ENCODE measurements at places on chromosomes 5 and 9.

DNA sequence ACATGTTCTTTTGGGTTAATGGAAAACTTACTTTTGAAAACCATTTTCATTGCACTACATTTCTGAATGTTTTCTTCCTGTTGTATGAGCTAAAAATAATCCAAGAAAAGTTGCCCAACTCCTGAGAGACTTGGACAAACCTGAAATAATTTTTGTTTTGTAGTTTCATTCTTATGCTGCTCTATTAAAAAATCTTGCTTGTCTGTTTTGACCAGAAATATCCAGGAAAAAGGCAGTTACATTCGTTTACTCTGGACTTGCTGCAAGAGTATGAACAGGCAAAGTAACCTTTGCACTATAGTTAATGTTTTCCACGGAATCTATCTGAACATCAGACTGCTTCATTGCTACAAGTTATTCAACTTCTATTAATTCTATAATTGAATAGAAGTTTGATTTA lies 200.1 kb upstream of the DAB2 start:
- DNase-seq, result peak; percentile 31

DNA sequence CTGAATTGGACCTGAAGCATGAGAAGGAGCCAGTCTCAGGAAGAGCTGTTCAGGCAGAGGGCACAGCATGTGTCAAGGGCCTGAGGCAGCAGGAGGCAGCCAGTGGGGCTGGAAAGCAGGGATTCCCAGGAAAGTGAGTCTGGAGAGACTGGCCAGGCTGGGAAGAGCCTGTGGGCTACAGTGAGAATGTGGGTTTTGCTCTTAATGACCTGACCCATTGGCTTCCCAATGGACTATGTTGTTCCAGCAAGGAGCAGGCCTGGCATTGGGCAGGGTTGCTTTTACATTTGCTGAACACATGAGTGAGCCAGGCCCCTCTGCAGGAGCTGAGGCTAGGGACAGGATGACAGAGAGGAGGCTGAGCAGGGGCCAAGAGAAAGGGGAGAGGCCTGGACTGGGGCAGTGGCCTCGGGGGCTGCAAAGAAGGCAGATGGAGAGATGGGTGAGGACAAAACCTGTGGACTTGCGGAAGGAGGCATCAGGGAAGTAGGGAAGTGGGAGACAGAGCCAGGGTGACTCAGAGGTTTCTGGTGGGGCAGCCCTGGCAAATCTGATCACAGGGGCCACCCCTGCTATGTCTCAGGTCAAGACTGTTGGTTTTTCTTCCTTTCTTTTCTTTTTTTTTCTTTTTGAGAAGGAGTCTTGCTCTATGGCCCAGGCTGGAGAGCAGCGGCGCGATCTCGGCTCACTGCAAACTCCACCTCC lies 65.9 kb upstream of the NEK6 start:
- no peak for DNase-seq

DNA sequence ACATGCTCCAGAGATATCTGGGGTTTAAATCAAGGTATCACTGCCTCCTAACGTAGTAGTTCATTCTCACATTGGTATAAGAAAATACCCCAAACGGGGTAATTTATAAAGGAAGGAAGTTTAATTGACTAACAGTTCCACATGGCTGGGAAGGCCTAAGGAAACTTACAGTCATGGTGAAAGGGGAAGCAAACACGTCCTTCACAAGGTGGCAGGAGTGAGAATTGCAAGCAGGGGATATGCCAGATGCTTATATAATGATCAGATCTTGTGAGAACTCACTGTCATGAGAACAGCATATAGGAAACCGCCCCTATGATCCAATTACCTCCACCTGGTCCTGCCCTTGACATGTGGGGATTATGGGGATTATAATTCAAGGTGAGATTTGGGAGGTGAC lies 1280.2 kb upstream of the C9orf72 start:
- DNase-seq, result no peak

GRCh38 chr5:80187421-80188090 lies 68.3 kb downstream of the SERINC5 start:
- DNase-seq, result no peak

DNA sequence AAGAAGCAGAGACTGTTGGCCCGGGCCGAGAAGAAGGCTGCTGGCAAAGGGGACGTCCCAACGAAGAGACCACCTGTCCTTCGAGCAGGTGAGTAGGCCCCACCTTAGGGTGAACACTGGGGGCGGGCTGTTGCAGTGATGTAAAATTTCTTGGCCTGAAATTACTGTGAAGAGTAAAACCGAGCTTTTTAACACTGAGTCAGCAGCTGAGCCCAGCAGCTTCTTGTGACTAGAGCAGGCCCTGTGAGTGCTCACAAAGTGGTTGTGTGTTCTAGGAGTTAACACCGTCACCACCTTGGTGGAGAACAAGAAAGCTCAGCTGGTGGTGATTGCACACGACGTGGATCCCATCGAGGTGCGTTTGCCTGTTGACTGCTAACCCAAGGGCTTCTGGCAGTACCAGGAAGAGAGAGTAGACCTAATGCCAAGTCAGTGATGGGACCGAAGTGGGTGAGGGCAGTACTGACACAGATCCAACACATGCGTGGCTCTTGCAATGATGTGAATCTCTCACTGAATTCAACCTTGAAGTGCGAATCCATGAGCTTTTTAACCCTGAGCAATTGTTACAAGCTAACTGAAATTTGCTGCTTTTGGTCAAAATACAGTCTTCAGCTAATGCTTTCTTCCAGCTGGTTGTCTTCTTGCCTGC lies 2.1 kb downstream of the RPL7A start:
- DNase-seq, result no peak

DNA sequence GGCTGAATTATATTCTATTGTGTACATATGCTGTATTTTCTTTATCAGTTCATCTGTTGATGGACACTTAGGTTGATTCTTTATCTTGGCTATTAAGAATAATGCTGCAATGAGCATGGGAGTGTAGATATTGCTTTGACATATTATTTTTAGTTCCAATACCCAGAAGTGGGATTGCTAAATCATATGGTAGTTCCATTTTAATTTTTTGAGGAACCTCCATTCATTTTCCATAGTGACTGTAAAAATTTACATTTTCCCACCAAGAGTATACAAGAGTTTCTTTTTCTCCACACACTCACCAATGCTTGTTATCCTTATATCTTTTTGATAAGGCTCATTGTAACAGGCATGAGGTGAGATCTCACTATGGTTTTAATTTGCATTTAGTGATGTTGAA lies 19.4 kb downstream of the JAK2 start:
- DNase-seq, result no peak

DNA sequence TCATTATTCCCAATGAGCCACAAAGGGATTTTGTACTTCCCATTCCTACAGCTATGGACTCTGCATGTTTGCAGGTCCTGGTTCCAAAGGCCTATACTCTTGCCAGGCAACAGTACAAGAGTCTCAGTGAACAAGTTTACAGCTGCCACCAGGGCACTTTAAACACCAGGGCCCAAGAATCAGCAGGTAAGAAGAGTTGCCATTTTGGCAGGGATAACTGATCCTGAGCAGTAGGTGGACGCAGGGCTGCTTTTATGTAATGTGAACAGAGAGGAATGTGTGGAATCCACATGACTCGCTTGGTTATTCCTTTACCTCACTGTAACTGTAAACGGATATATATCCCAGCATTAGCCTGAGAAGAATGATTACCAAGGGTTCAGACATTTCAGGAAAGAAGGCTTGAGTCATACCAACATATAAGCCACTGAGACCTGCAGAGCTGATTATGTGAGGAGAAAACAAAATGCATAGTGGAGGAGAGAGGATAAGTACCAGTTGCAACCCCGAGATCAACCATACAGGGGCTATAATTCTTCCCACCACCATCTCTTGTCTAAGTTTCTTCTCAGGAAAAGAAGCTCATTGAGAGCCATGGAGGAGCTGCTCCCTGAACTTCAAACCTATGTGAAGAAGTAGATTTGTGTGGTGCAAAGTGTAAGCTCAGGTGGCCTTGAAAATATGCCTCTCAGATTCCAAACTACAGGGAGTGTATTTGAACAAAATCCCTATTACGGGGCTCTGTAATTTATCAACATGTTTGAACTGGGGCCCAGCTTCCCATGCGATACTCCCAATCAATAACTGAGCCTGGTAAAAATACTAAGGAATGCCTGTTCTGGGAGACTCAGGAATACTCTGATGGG lies 24.6 kb downstream of the RAPGEF6 start:
- no peak for DNase-seq

GRCh38 chr5:102818345-102818744 lies 63.2 kb downstream of the PAM start:
- no peak for DNase-seq

- peak; percentile 37 for DNase-seq
These were observed 969 bp downstream of the CLK4 start for GRCh38 chr5:178625679-178626483.

DNA sequence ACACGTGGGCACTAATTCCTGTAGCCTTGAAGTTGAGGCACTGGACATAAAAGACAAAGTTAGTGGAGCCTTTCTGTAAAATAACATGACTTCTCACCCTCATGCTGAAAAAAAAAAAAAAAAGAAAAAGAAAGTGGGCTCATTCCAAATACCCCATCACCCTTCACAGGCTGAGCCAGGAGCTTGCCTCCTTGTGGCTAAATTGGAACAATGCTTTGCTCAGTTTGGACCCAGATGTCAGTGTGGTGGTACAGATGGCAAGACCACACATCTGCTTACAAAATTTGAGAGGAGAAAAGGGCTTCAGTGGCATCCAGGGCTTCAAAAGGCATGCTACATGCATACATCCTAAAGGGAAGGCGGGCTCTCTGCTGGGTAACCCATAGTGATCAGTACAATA lies 342.8 kb downstream of the EBF1 start:
- no peak for DNase-seq

DNA sequence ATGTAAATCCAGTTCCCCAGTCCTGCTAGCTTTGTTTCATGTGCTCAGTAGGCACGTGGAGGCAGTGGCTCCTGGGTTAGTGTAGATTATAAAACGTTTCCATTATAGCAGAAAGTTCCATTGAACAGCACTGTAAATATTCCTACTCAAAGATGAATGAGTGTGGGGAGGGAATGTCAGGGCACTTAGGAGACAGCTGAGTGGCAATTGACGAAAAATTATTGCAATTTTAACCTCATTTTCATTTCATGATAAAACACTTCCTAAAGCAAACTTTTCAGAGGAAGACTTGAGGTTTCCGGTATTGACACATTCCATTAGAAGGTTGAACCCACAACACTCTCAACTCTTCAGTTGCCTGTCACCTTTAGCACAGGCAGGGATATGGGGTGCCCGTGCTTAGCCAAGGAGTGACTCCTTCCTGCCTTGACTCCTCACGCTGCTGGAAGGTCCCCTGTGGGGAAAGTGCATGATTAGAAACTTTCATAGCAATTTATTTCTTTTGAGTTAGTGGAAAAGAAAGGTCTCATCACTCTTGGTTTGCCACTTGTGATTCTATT lies 41.2 kb downstream of the SLC46A2 start:
- no peak for DNase-seq

DNA sequence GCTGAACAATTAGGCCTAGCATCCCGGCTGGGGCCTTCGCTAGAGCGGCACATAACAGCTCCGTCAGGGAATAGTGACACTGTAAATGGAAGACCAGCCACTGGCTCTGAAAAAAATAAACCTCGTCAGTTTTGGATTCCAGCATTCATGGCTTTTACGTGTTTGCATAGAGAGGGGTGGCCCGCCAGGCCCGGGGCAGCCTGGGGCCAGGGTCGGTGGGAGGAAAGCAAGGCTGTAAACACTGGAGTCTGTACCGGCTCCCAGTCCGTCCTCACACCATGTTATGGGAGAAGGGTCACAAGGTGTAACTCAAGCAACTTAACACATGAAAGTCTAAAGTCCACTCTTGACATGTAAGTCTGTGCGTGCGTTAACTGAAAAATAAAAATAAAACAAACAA lies 11.2 kb downstream of the CCNI2 start:
- DNase-seq, result no peak

DNA sequence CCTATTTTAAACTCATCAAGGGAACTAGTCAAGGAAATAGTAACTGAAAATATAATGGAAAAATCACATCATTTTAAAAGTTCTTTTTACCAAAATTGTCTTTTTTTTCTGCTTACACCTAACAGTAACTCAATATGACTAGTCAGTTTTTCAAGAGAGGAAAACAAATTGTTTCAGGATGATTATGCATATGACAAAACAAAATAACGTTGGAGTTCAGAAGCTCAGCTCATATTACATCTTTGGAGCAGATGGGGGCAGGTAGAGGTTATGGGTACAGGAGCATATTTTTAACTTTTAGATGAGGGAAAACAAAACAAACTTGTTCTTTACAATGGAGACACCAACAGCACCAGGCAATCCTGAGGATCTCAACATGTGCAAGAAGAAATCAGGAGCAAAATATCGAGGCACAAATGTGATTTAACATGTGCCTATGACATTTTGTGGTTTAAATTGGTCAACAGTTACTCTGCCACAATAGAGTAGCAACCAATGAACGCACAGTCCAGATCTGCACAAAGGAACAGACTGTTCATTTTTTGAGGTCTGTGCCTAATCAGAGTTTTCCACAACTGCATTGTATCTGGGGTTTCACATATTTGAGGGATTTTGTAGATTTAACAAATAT lies 659.0 kb downstream of the ANXA1 start:
- DNase-seq, result no peak

GRCh38 chr5:127649018-127649439 lies at the start of gene CTXN3:
Gene CTXN3 (plus strand): TSS chr5:127649082. CDS start chr5:127657522, 8,440 bp downstream.
- DNase-seq, result no peak

DNA sequence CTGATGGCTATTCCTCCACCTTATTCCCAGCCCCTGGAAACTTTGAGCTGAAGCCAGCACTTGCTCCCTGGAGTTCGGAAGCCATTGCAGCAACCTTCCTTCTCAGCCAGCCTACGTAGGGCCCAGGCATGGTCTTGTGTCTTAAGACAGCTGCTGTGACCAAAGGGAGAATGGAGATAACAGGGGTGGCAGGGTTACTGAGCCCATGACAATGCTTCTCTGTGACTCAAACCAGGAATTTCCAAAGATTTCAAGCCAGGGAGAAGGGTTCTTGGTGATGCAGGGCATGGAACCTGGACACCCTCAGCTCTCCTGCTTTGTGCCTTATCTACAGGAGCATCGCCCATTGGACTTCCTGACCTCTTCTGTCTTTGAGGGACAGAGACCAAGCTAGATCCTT lies 12.2 kb downstream of the SLC31A2 start:
- DNase-seq, result no peak

DNA sequence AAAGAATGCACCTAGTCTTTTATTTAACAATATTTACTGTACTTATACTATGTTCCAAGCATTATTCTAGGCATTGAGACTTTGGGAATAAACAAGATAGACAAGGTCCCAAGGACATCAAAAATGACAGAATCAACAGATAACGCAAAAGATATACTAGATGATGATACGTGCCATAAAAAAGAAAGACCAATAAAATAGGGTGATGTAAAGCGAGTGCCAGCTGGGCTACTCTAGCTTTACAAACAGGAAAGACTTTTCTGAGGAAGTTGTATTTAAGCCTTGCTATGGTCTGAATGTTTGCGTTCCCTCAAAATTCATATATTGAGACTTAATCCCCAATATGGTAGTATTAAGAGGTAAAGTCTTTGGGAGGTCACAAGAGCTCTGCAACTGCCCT lies 310.2 kb upstream of the RGMB start:
- DNase-seq, result no peak

DNA sequence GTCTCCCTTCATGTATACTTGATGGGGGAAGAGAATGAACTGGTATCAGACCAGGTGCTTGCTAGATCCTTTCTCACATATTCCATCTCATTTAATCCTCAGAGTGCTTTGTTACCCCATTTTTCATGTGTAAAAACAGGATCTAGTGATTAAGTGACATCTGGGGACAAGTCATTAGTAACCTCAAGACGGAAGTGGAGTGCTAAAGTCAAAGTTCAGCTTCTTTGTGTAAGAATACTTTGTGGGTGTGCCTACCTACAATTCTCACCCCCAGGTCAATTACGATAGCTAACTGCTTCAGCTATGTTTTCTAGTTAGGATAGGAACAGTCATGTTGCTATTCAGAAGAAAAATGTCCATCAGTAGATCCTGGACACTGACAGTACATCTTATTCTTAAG lies 3.1 kb upstream of the FAM120AOS start:
- DNase-seq, result no peak

Measured in HuH-7.5 (cell line).